ENCODE measurements at places on chromosomes 1 and 21. TPM values are rescaled to one million over a fixed set of nuclear protein-coding genes. Genes with fewer than 3 reads are reported as not detected.
A peak's percentile ranks its signal among the peaks of the same experiment; 100 is the strongest.

DNA sequence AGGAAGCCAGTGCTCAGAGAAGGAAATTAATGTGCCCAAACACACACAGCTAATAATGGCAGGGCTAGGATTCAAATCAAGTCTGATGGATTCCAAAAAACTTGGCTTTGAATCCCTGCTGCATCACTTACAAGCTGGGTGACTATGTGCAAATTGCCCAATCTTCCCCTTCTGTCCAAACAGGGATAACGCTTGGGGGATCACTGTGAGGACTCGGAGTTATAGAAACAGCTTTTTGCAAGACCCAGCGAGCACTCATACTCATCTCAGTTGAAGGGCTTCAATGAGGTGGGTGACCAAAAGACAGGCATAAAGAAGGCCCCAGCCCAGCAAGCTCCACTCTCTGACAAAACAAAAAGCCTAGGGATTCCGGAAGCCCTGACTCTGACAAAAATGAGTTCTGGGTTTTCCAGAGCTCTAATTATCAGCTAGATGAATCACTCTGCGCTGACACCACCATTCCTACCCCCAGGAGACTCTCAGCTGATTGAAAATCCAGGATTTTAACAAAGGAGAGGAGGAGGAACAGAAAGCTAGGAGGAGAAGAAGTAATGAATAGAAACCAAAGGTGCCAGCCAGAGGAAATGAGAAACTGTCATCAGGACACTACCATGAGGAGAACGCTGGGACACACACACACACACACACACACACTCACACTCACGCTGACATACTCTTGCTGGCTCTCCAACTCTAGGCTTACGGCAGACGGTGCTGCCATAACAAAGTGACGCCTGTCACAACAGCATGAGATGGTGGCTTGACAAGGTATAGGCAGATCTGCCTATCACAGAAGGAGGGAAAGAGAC is 1.6 kb upstream of the STK40 start:
- no peaks in the 10 kb centered on the region for H3K36me3 ChIP-seq
- peaks cover 39% of the 10 kb centered on the region for H3K4me1 ChIP-seq
- peak overlapping the region; percentile 99 for H3K27ac ChIP-seq
- DNase-seq: no peak
- no peaks in the 10 kb centered on the region for H3K27me3 ChIP-seq

- peak within 1 kb of the TSS; percentile 76 for H3K4me3 ChIP-seq
- peak within 1 kb of the TSS; percentile 43 for H3K27ac ChIP-seq
- peaks cover 61% of the 10 kb centered on the region for H3K27me3 ChIP-seq
- peak; percentile 89 for DNase-seq
- H3K4me1 ChIP-seq: peaks cover 12% of the 10 kb centered on the region
- no peaks in the 10 kb centered on the region for H3K36me3 ChIP-seq
Observed at GRCh38 chr1:11478571-11479374, at the start of gene DISP3. Gene DISP3, plus strand, starts transcription at chr1:11479155. Its CDS starts 21,838 bp downstream, at chr1:11500993.

- no peak for DNase-seq
- no peak overlapping the region for H3K4me3 ChIP-seq
- H3K27ac ChIP-seq: no peak overlapping the region
- H3K4me1 ChIP-seq: peaks cover 8% of the 10 kb centered on the region
- H3K36me3 ChIP-seq: no peaks in the 10 kb centered on the region
Observed at GRCh38 chr1:44584167-44584566, 90.1 kb downstream of the TMEM53 start.

The SPRR2E gene
- total RNA-seq: not detected

The OR2L2 gene
- 0.09 TPM for total RNA-seq

DNA sequence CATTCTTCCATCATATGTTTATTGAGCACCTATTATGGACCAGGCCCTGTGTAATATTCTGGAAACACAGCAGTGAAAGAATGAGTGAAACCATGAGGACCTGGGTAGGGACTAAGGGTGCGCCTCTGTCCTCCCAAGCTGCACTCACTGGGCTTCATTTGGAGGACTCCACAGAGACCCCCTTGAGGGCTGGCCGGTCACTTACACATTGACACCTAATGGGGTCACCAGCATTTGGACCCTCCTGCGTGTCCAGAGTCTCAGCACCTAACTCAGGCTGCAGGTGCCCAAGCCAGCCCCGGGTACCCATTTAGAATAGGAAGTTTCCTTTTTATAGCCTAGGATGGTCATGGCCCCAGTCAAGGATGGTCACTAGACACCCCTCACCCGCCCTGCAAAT is 2.8 kb upstream of the FNDC5 start:
- peaks cover 51% of the 10 kb centered on the region for H3K27me3 ChIP-seq
- no peaks in the 10 kb centered on the region for H3K36me3 ChIP-seq
- peaks cover 37% of the 10 kb centered on the region for H3K4me1 ChIP-seq

GRCh38 chr1:40699787-40700186 is 8.3 kb downstream of the NFYC start:
- H3K36me3 ChIP-seq: no peaks in the 10 kb centered on the region
- no peaks in the 10 kb centered on the region for H3K27me3 ChIP-seq
- H3K4me1 ChIP-seq: peaks cover 22% of the 10 kb centered on the region
- no peak overlapping the region for H3K4me3 ChIP-seq
- H3K27ac ChIP-seq: no peak overlapping the region
- DNase-seq: no peak

Measured in neural crest cell (in vitro differentiated cells).